ENCODE measurements at places on chromosomes 1 and 21. TPM values are rescaled to one million over a fixed set of nuclear protein-coding genes. Genes with fewer than 3 reads are reported as not detected.

The ISG20L2 gene
- 18.7 TPM for total RNA-seq

The VAMP4 gene
- 14.2 TPM for total RNA-seq

The IL24 gene
- not detected for total RNA-seq

The CFHR3 gene
- not detected for total RNA-seq

The NRAS gene
- 13.3 TPM for total RNA-seq

The BMP8B gene
- total RNA-seq: 3.2 TPM

The FAM151A gene
- total RNA-seq: not detected

The AMY2A gene
- not detected for total RNA-seq

The LENEP gene
- total RNA-seq: not detected

DNA sequence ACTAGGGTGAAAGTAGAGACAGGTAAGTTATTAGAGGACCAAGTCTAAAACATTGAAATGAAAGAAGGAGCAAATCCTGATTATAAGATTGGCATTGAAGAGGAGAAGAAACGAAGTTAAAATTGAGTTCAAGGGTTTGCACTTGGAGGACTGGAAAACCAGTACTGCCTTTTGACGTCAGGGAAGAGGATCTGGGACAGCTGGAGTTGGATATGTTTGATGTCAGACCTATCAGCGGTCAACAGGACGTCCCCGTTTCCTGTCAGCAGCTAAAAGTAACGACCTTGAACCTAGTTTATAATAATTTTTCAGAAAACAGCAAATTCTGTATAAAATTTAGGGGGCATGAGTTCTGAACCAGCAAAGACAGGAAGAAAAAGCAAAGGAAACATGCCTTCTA, 1.2 kb upstream of the NID1 start:
- DNase-seq: no peak

GRCh38 chr1:27418326-27419185, 26.1 kb downstream of the GPR3 start:
- DNase-seq: no peak

DNA sequence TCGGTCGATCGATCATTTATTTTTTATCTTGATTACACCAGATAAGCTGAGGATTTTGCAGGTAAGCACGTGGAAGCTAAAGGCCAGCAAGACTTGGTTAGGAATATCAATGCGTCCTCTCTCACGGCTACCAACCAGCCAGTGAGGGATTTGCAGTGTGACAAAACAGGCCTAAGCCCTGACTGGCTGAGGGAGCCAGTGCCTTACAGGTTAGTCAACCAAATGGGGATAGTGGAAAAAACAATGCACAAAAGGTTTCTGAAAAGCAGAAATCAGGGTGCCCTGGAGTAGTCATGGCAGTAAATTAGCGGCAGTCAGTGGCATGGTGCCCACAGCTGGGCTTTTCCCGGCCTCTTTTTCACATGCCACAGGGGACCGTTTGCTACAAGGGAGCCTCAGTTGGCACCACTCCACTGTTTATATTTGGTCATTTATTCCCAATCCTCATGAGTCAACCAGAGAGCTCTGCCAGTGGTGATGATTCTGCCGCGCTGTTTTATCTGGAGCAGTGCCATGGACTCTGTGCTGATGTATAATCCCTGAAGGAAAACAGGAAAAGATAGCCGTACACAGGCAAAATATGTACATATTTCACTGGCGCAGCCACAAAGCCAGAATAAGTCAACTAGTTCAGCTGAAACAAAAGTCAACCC, 167.6 kb downstream of the RHOU start:
- peak; percentile 98 for DNase-seq

- no peak for DNase-seq
Measured at GRCh38 chr1:77473690-77474089, 191.9 kb downstream of the AK5 start.

- no peak for DNase-seq
Measured at GRCh38 chr1:110674337-110675059, at the start of gene KCNA3. TSS of gene KCNA3 (minus strand) at chr1:110674940. CDS start at chr1:110674809, 131 bp downstream.

- no peak for DNase-seq
Measured at GRCh38 chr1:154304664-154305337, 16.1 kb upstream of the AQP10 start.

DNA sequence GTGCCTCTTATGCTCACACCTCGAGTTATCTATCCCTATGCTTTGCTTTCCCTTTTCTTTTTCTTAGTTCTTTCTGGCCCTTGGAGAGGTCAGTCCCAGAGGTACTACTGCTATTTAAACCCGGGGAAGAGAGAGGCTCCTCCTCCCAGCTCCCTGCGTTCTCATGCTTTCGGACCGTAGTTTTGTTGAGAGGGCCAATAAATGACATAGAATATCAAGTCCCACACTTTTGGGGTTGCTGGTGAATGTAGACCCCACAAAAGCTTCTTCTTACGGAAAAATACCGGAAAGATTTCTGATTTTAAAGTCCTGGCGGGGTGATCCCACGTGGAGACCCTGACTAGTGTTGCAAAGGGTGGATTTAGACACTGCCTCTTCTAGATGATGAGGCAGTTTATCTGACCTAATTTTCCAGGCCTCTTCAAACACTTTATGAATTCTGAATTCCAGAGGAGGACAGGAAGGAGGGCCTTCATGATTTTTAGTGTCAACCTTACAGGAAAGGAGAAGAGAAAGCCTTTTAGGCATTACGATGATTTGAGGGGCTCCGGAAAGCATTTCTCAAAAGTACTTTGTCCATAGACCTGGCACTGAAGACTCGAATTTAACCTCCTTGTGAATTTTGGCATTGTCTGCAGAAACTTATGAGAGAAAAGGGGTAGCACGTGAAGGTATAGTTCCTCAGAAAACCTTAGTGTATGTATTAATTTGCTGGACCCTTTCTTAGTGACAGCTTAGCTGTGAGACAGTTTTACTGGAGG, 694 bp downstream of the TMEM167B start:
- DNase-seq: no peak

DNA sequence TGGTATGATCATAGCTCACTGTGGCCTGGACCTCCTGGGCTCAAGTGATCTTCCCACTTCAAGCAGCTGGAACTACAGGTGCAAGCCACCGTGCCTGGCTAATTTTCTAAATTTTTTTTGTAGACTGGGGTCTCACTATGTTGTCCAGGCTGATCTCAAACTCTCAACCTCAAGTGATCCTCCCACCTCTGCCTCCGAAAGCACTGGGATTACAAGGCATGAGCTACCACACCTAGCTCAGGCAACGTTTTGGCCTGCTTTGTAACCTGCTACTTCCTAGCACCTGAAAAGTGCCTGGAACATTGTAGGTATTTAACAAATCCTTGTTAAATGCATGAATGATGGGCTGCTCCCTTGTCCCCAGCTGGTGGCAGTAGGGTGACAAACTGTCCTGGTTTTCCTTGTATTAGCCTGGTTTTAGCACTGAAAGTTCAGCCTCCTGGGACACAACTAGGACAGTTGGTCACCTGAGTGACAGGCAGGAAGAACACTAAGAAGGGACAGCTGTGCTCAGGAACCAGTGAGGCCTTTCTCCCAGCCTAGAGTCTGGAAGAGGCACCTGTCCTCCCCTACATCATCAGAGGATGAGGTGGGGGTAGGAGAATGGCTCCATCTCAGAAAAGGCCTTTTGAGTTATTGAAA, 88.5 kb upstream of the CD34 start:
- DNase-seq: no peak

DNA sequence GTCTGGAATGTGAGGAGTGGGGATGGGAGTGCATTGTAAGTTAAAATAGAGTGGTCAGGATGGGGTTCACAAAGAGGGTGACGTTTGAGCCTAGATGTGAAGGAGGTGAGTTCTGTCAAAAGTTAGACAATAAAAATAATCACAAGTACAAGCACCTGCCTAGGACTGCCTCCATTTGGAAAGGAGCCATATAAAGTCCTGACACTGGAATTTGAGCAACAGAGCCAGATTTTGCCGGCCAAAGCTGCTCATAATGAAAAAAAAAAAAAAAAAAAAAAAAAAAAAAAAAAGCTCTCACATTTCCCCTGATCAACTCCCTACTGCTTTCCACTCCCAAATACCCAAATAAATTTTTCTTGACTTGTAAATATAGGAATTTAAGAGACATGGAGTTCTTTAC, 4.1 kb downstream of the PALMD start:
- DNase-seq: no peak

- DNase-seq: no peak
Measured at GRCh38 chr1:7702365-7702764, 68.7 kb upstream of the VAMP3 start.

- DNase-seq: no peak
Measured at GRCh38 chr1:222459652-222460051, 88.3 kb downstream of the HHIPL2 start.

GRCh38 chr1:156390469-156391365, 21.7 kb downstream of the RHBG start:
- DNase-seq: no peak

DNA sequence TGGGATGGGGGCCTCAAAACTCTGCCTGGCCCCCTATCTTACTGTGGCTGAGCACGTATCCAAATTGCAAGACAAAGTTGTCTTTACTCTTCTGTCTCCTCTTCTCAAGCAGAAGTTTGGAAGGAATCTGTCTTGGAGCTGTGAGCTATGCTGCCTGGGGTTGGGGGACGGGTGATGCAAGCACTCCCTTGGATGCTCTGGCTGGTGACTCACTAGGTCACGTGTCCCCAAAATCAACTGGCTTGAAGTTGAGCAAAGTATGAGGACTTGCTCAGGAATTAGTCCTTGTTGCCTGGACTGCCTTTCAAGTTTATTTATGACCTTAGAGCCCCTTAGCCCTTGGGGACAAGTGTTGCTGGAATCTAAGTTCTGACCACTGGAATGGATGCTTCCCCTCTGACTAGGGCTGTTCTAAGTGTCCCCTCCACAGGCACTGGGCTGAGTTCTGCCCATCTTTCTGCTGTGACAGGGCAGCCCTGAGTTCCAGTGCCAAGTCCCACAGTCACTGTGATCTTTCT, 269.5 kb downstream of the HHAT start:
- DNase-seq: no peak

DNA sequence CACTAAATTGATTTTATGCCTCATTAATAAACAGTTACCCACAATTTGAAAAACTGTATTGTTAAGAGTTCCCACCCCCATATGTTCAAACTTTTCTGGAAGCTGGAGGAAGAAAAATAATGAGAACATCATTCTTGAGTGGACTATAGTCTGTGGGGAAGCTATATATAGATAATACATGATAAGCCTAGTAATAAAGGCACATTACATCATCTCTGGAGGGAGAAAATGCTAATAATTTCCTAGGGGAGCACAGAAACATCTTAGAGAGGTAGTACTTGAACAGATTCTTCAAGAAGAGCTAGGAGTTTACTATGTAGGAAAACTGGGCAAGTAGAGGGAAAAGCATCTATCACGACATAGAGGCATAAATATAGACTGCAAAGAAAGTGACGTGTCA, 19.6 kb downstream of the CYP2J2 start:
- DNase-seq: no peak

DNA sequence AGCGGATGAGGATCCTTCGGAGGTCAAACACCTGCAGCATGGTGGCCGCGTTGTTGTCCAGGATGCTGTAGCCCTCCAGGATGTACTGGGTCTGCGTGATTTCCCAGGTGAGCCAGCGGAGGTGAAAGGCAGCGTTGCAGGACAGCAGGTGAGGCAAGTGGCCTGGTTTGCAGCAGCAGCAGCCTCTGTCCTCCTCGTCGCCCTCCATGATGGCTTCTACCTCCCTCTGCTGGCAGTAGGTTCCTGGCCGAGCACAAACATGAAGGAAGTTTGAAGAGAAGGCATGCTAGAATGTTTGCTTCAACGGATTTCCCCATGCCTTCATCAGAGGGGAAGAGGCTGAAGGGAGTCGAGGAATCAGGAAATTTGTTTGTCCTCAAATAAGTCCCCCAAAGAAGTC, 74.7 kb downstream of the NTPCR start:
- DNase-seq: no peak

GRCh38 chr1:235710687-235711086, 61.1 kb upstream of the GNG4 start:
- no peak for DNase-seq

- no peak for DNase-seq
Measured at GRCh38 chr1:219460896-219461815, 151.7 kb downstream of the ZC3H11B start.

GRCh38 chr21:27320868-27321267, 354.0 kb upstream of the ADAMTS5 start:
- no peak for DNase-seq

DNA sequence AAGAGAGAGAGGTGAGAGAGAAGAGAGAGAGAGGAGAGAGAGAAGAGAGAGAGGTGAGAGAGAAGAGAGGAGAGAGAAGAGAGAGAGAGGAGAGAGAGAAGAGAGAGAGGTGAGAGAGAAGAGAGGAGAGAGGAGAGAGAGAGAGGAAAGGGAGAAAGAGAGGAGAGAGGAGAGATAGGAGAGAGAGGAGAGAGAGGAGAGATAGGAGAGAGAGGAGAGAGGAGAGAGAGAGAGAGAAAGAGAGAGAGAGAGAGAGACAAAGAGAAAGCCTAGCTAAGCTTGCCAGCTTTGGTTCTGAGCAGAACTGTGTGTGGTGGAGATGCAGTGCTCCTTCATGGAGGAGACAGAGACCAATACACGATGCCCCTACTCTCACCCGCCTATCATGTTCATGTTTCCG, 99.1 kb upstream of the KCNA3 start:
- no peak for DNase-seq

DNA sequence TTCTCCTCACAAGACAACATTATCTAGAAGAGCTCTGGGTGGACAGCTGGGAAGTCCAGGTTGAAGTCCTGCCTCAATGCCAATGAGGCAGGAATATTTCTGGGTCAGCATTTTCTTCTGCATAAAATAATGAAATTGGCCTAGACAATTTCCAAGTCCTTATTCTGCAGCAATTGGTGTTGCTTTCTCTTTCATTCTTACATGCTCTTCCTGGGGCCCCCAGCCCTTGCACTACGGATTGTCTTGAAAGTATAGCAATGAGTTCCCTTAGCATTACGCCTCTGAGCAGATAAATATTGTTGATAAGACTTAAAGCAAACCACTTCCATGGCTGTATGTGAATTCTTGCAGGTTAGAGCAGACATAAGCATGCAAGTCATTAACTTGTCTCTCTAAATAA, 188.5 kb downstream of the TGFBR3 start:
- DNase-seq: no peak

GRCh38 chr1:154719586-154720327, 111.8 kb upstream of the ADAR start:
- no peak for DNase-seq

GRCh38 chr21:35044770-35045541, 4.1 kb downstream of the RUNX1 start:
- DNase-seq: peak; percentile 86

DNA sequence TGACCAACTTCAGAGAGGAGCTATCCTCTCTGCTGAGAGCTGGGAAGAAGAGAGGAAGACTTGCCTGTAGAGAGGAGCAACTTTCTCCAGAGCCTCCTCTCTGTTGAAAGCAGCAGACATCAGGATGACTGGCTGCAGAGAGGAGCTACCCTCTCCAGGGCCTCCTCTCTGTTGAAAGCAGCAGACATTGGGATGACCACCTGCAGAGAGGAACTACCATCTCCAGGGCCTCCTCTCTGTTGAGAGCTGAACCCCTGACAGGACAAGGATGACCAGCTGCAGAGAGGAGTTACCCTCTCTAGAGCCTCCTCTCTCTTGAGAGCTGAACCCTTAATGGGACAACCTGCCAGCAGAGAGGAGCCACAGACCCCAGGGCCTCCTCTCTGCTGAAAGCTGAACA, 83.0 kb upstream of the GJB5 start:
- no peak for DNase-seq

- DNase-seq: no peak
Measured at GRCh38 chr1:225532240-225532944, 104.6 kb upstream of the LBR start.
